Naive thymus-derived CD8-positive, alpha-beta T cell (primary cell): ENCODE measurements at places on chromosomes 12 and 14. TPM values are rescaled to one million over a fixed set of nuclear protein-coding genes. Genes with fewer than 3 reads are reported as not detected.
A peak's percentile ranks its signal among the peaks of the same experiment; 100 is the strongest.

GRCh38 chr14:97387252-97387874 is 590.2 kb downstream of the VRK1 start:
- no peaks in the 10 kb centered on the region for H3K27me3 ChIP-seq
- H3K27ac ChIP-seq = peak overlapping the region; percentile 57
- no peaks in the 10 kb centered on the region for H3K36me3 ChIP-seq
- H3K4me3 ChIP-seq = no peak overlapping the region

Gene CCDC88C
- total RNA-seq = 300 TPM

DNA sequence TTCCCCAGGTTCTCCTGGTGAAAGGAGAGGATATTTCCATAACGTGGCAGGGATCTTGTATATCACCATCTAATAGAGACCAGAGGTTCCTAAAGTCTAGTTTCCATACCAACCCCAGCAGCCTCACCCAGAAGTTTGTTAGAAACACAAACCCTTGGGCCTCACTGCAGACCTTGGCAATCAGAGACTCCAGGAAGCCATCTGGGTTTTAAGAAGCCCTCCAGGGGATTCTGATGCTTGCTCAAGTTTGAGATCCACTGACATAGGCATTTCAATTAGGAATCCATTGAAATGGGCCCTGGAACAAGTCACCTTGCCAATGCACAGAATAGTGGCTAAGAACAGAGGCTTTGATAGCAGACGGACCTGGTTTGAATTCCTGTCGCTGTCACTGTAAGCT is 2.2 kb upstream of the CMKLR1 start:
- H3K27ac ChIP-seq = no peak overlapping the region
- H3K36me3 ChIP-seq = no peaks in the 10 kb centered on the region
- peaks cover 46% of the 10 kb centered on the region for H3K27me3 ChIP-seq
- H3K4me3 ChIP-seq = no peak overlapping the region

Gene CLEC4C
- not detected for total RNA-seq

GRCh38 chr14:105488781-105489541 is 2.1 kb upstream of the TEDC1 start:
- H3K36me3 ChIP-seq = no peaks in the 10 kb centered on the region
- H3K4me1 ChIP-seq = peaks cover 54% of the 10 kb centered on the region
- no peaks in the 10 kb centered on the region for H3K27me3 ChIP-seq
- peak overlapping the region; percentile 88 for H3K4me3 ChIP-seq

Gene KRT79
- total RNA-seq = not detected

Gene TFCP2
- 34.9 TPM for total RNA-seq

GRCh38 chr14:96252999-96253539 is 2.9 kb upstream of the BDKRB1 start:
- DNase-seq = no peak
- no peaks in the 10 kb centered on the region for H3K4me1 ChIP-seq
- no peak overlapping the region for H3K4me3 ChIP-seq
- peaks cover under 1% of the 10 kb centered on the region for H3K36me3 ChIP-seq
- no peak overlapping the region for H3K27ac ChIP-seq
- peaks cover 19% of the 10 kb centered on the region for H3K27me3 ChIP-seq

DNA sequence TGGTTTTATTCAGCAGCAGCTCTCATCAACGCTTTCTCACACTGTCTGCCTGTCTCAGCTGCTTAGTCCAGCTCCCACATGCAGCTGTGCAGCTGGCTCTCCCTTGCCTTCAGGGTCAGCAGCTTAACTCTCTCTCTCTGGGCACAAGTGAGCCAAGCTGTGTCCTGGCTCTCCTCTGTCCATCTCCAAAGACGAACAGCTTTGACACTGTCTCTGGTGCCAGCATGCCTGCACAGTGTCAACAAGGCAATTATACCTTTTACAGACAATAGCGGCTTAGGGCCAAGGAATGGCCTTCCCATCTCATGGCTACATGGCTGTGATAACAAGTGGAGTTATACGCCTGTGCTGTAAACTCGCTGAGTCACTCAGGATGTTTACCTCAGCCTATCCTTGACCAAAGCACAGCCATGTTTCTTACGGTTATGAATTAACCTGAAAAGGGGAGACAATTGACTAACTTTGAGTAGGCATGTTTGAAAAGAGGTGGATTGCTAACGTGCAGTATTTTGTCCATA is 38.4 kb upstream of the MANSC4 start:
- no peak overlapping the region for H3K4me3 ChIP-seq
- H3K27me3 ChIP-seq = no peaks in the 10 kb centered on the region
- peaks cover 13% of the 10 kb centered on the region for H3K4me1 ChIP-seq
- H3K27ac ChIP-seq = no peak overlapping the region
- DNase-seq = no peak

- H3K36me3 ChIP-seq = peaks cover 9% of the 10 kb centered on the region
- no peak overlapping the region for H3K4me3 ChIP-seq
- peaks cover 3% of the 10 kb centered on the region for H3K4me1 ChIP-seq
- no peak overlapping the region for H3K27ac ChIP-seq
Measured at GRCh38 chr12:1348606-1349005, 245.8 kb downstream of the FBXL14 start.

GRCh38 chr12:50057000-50057841 is at the start of gene ASIC1:
TSS of gene ASIC1 (plus strand) at chr12:50057596. CDS start at chr12:50058767, 1,171 bp downstream.
- no peaks in the 10 kb centered on the region for H3K36me3 ChIP-seq
- peak within 1 kb of the TSS; percentile 88 for H3K4me3 ChIP-seq
- H3K27ac ChIP-seq = peak within 1 kb of the TSS; percentile 93
- H3K4me1 ChIP-seq = peaks cover 59% of the 10 kb centered on the region

GRCh38 chr14:35632676-35633075 is 98.7 kb downstream of the INSM2 start:
- no peak overlapping the region for H3K4me3 ChIP-seq
- peaks cover 56% of the 10 kb centered on the region for H3K36me3 ChIP-seq
- peaks cover 3% of the 10 kb centered on the region for H3K4me1 ChIP-seq
- DNase-seq = no peak
- H3K27me3 ChIP-seq = no peaks in the 10 kb centered on the region
- H3K27ac ChIP-seq = no peak overlapping the region

GRCh38 chr12:6124411-6125309 is at the start of gene VWF:
TSS of gene VWF (minus strand) at chr12:6124670. CDS start at chr12:6123196, 1,474 bp downstream.
- H3K36me3 ChIP-seq = no peaks in the 10 kb centered on the region
- H3K27ac ChIP-seq = no peak within 1 kb of the TSS
- H3K4me1 ChIP-seq = peaks cover 2% of the 10 kb centered on the region
- no peaks in the 10 kb centered on the region for H3K27me3 ChIP-seq
- DNase-seq = no peak

DNA sequence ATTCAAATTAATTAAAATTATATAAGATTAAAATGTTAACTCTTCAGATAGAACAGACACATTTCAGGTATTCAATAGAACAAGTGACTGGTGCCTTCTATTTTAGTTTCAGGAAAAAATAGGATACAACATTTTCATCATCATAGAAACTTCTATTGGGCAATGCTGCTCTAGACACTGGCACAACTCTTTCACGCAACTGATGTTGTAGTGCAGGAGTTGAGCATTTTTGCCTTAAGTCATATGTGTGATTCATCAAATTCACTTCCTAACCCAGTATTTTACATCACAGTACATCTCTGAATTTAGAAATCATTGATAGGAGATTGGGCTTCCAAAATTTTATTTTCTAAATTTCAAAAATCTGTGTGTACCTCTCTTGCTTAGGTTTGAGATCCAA is 215.4 kb upstream of the DIO2 start:
- no peaks in the 10 kb centered on the region for H3K27me3 ChIP-seq
- peaks cover 1% of the 10 kb centered on the region for H3K4me1 ChIP-seq
- H3K4me3 ChIP-seq = no peak overlapping the region
- no peaks in the 10 kb centered on the region for H3K36me3 ChIP-seq
- no peak overlapping the region for H3K27ac ChIP-seq
- no peak for DNase-seq

- DNase-seq = no peak
- no peak overlapping the region for H3K4me3 ChIP-seq
- no peak overlapping the region for H3K27ac ChIP-seq
- no peaks in the 10 kb centered on the region for H3K4me1 ChIP-seq
- H3K36me3 ChIP-seq = no peaks in the 10 kb centered on the region
Measured at GRCh38 chr14:57828713-57829112, 37.2 kb downstream of the SLC35F4 start.

Gene FOXN3
- 141 TPM for total RNA-seq

- no peaks in the 10 kb centered on the region for H3K4me1 ChIP-seq
- no peak overlapping the region for H3K27ac ChIP-seq
- no peak for DNase-seq
- H3K27me3 ChIP-seq = peaks cover 17% of the 10 kb centered on the region
- H3K4me3 ChIP-seq = no peak overlapping the region
- H3K36me3 ChIP-seq = no peaks in the 10 kb centered on the region
Measured at GRCh38 chr14:88493392-88494185, 61.2 kb downstream of the PTPN21 start.

GRCh38 chr12:52828156-52828555 is 6.0 kb downstream of the KRT79 start:
- H3K27ac ChIP-seq = no peak overlapping the region
- no peaks in the 10 kb centered on the region for H3K36me3 ChIP-seq
- H3K27me3 ChIP-seq = no peaks in the 10 kb centered on the region
- no peak overlapping the region for H3K4me3 ChIP-seq
- H3K4me1 ChIP-seq = peaks cover 6% of the 10 kb centered on the region
- DNase-seq = no peak

GRCh38 chr14:24418492-24418873 is 11.0 kb downstream of the CBLN3 start:
- no peak overlapping the region for H3K27ac ChIP-seq
- no peaks in the 10 kb centered on the region for H3K36me3 ChIP-seq
- no peak overlapping the region for H3K4me3 ChIP-seq
- H3K4me1 ChIP-seq = no peaks in the 10 kb centered on the region

DNA sequence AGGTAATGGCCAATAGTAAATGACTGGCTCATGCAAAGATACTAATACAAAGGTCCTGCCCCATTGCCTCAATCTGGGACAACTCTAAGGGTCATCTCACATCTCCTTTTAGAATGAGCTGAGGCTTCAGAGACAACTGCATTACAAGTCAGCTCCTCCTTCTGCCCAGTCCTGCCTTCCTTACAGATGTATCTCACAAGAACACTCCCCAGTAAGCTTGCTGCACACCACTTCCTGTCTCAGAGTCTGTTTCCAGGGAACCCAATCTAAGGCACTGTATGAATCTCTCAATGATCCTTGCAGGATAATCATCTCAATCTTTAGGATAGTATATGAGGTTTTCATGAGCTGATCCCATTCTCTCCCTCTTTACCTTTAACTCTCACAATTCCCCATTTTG is 57.8 kb upstream of the ZDHHC17 start:
- peaks cover 4% of the 10 kb centered on the region for H3K4me1 ChIP-seq
- H3K36me3 ChIP-seq = no peaks in the 10 kb centered on the region
- H3K27ac ChIP-seq = no peak overlapping the region
- peaks cover 2% of the 10 kb centered on the region for H3K27me3 ChIP-seq
- no peak for DNase-seq

DNA sequence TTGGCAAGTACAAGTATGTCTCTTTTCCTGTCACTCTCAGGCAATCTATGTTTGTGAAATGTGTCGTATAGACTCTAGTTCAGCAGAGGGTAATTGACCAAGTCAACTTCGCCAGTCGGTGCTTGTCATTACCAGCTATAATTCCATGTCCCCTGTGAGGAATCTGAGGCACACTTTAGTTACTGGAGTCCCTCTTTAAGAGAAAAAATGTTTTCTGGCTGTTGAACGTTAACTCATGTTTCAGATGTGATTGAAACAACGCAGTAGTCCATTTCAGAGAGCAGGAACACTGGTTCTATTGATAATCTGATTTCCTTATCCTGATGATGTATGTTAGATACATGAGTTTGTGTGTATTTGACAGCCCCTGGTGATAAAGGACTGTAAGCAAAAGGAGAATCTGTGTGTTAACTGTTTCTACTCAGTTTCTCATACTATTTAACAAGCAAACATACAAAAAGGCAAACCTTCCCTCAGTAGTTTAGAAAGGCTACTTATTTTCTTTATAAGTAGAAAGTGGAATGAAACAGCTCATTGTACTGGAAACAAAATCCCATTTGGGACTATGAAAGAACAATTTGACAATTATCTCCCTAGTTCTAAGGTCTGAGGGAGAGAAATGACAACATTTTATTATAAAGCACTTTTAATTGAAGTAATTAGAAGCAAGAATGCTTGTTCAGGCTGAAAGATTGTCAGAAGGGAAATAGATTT is 161.1 kb upstream of the TRHDE start:
- no peak overlapping the region for H3K4me3 ChIP-seq
- DNase-seq = no peak
- no peaks in the 10 kb centered on the region for H3K4me1 ChIP-seq
- no peak overlapping the region for H3K27ac ChIP-seq
- no peaks in the 10 kb centered on the region for H3K36me3 ChIP-seq
- H3K27me3 ChIP-seq = no peaks in the 10 kb centered on the region

Gene CFAP54
- total RNA-seq = 0.82 TPM

- no peaks in the 10 kb centered on the region for H3K36me3 ChIP-seq
- H3K27me3 ChIP-seq = no peaks in the 10 kb centered on the region
- no peak overlapping the region for H3K27ac ChIP-seq
- DNase-seq = no peak
- no peaks in the 10 kb centered on the region for H3K4me1 ChIP-seq
Measured at GRCh38 chr14:70830998-70831781, 21.9 kb upstream of the MAP3K9 start.

Gene OR4K13
- total RNA-seq = not detected

DNA sequence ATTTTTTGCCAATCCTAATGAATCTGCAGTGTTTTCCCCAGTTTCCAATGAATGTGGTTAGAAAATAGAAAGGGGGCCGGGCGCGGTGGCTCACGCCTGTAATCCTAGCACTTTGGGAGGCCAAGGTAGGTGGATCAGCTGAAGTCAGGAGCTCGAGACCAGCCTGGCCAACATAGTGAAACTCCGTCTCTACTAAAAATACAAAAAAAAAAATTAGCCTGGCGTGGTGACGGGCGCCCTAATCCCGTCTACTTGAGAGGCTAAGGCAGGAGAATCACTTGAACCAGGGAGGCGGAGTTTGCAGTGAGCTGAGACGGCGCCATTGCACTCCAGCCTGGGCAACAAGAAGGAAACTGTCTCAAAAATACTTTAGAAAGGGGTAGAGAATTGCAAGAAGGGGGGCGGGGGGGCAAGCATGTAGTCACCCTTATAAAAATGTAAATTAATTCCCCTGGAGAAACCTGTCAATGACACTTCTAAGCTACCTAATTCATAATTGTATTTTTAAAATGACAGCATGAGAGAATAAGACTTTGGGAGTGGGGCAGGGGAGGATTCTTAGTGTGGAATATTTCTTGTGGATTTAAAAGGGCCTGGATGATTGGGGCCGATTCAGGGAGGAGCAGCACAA is 1.7 kb downstream of the KLHDC2 start:
- peaks cover 45% of the 10 kb centered on the region for H3K4me1 ChIP-seq
- DNase-seq = no peak
- H3K27ac ChIP-seq = peak overlapping the region; percentile 99
- H3K4me3 ChIP-seq = peak overlapping the region; percentile 91
- H3K36me3 ChIP-seq = no peaks in the 10 kb centered on the region
